ENCODE measurements at places on chromosomes 12 and 14.

GRCh38 chr12:58268069-58268468 is 326.7 kb downstream of the ATP23 start:
- no peak for DNase-seq
- H3K4me1 ChIP-seq = no peaks in the 10 kb centered on the region
- no peaks in the 10 kb centered on the region for H3K27me3 ChIP-seq

- no peaks in the 10 kb centered on the region for H3K36me3 ChIP-seq
- H3K27me3 ChIP-seq = no peaks in the 10 kb centered on the region
- H3K27ac ChIP-seq = no peak overlapping the region
- no peak for DNase-seq
Measured at GRCh38 chr14:52546318-52546670, 6.0 kb downstream of the TXNDC16 start.

DNA sequence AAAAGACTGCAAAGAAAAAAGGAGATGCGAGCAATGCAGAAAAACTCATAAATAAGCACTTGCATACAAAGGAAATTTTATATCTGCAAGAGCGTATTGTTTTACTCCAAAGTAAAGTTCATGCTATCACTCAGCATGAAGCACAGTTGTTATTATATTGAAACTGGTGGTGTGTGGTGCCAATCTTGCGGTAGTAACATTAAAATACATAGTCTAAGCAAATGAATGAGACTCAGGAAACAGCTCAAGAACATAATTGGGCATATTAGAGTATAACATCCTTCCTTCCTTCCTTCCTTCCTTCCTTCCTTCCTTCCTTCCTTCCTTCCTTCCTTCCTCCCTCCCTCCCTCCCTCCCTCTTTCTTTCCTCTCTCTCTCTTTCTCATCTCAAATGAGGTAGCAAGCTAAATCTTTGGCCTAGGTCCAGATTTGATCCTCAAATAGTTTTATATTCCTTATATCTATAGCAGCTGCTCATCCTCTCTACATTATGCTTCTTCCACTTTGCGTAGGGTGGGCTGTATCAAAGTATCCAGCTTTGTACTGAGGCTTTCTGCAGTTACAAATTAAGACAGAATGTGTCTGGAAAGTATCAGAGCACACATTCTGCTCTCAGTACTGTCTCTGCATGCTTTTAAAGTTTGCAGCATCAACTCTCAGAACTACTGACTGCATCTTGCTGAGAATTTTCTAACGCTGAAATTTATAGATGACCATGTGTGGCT is 718.3 kb downstream of the RERGL start:
- H3K27me3 ChIP-seq = peaks cover 2% of the 10 kb centered on the region
- H3K27ac ChIP-seq = no peak overlapping the region
- no peak for DNase-seq
- H3K36me3 ChIP-seq = no peaks in the 10 kb centered on the region

DNA sequence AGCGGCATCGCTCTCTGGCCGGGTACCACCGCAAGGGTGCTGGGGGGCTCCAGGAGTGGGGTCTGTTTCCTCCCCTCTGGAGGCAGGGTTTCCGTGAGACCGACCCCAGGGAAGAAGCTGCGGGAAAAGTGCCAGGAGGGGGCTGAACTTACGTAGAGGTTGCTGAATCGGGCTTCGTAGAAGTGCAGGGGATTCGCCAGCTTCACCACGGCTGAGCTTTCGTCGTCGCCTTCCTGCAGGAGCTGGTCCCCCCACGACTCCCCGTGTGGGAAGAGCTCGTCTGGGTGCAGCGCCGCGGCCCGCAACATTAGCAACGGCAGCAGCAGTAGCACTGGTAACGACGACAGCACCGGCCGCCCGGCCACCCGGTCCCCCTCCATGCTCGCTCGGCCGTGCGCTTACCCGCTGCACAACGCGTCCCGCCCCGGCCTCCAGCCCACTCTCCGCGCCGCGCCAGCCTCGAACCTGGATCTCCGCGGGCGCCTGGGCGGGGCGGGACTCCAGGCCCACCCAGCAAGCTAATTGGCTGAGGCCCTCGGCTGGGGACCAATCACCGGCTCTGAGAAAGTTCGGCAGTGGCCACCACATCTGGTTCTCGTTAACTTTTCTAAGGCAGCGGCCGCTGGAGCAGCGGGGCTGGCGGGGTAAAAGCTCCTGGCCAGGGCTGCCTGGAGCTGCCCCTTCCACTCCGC is at the start of gene NID2:
Gene NID2, minus strand, starts transcription at position 445 of the 692 bp plus-strand sequence. Its CDS starts 65 bp downstream, at position 380.
- H3K4me3 ChIP-seq = peak within 1 kb of the TSS; percentile 85
- H3K36me3 ChIP-seq = no peaks in the 10 kb centered on the region
- DNase-seq = peak; percentile 62
- H3K27ac ChIP-seq = no peak within 1 kb of the TSS

DNA sequence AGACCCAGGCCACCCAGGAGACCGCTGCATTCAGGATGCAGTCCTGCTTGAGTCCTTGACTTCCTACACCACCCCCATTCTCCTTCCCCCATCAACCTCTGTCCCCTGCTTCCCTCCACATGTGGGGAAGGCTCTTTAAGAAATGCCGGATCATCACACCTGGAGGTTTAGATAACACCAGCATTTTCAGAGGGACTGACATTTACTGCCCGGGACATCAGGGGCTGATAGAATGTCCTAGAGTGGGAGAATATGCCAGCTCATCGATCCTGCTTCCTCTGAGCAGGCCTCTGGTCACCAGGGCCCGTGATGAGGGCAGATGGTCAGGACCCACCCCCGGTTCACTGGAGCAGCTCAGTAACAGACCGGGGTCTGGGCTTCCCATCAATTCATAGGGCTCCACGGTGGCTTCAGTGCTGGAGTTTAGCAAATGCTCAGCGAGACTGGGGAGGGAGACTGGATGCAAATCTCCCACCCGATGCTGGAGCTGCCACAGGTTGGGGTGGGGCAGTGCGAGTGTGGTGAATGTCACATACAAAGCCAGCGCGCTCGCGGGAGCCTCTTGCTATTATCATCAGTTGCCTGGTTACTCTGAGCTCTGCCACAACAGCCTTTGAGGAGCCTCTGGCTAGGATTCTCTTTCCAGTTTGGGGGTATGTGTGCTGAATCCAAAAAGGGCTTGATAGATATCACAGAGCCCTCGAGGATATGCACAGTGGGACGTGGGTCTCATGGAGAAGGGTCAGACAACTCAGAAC is 111.6 kb downstream of the RBM19 start:
- H3K27ac ChIP-seq = peak overlapping the region; percentile 78
- peaks cover 45% of the 10 kb centered on the region for H3K4me1 ChIP-seq
- H3K4me3 ChIP-seq = no peak overlapping the region
- H3K27me3 ChIP-seq = peaks cover 10% of the 10 kb centered on the region

GRCh38 chr12:76470028-76470939 is 89.3 kb downstream of the OSBPL8 start:
- peaks cover 2% of the 10 kb centered on the region for H3K4me1 ChIP-seq
- no peaks in the 10 kb centered on the region for H3K36me3 ChIP-seq
- no peaks in the 10 kb centered on the region for H3K27me3 ChIP-seq

- peaks cover 21% of the 10 kb centered on the region for H3K4me1 ChIP-seq
- no peak for DNase-seq
- no peaks in the 10 kb centered on the region for H3K27me3 ChIP-seq
- no peak overlapping the region for H3K27ac ChIP-seq
- H3K4me3 ChIP-seq = no peak overlapping the region
- no peaks in the 10 kb centered on the region for H3K36me3 ChIP-seq
Measured at GRCh38 chr12:113290506-113290905, 44.4 kb downstream of the SLC8B1 start.

DNA sequence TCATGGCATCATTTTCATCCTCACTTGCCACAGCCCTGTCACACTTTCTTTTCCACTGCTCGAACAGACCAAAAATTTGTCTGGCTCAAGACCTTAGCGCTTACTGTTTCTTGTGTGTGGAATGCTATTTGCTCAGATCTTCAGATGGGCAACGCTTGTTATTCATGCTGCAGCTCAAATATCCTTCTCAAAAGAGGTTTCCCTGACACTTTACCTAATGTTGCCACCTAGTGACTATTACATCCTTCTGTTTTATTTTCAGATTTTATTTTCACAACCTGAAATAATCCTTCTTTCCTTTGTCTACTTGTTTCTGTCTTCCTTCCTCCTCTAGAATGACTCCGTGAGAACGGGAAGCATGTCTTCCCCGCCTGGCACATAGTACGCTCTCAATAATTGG is 5.6 kb downstream of the FBXO33 start:
- no peaks in the 10 kb centered on the region for H3K27me3 ChIP-seq
- H3K27ac ChIP-seq = no peak overlapping the region
- no peak overlapping the region for H3K4me3 ChIP-seq
- peaks cover 16% of the 10 kb centered on the region for H3K4me1 ChIP-seq
- no peaks in the 10 kb centered on the region for H3K36me3 ChIP-seq
- DNase-seq = no peak

GRCh38 chr12:104583301-104583700 is 126.6 kb downstream of the CHST11 start:
- H3K27ac ChIP-seq = no peak overlapping the region
- H3K36me3 ChIP-seq = no peaks in the 10 kb centered on the region
- H3K4me1 ChIP-seq = peaks cover 11% of the 10 kb centered on the region

DNA sequence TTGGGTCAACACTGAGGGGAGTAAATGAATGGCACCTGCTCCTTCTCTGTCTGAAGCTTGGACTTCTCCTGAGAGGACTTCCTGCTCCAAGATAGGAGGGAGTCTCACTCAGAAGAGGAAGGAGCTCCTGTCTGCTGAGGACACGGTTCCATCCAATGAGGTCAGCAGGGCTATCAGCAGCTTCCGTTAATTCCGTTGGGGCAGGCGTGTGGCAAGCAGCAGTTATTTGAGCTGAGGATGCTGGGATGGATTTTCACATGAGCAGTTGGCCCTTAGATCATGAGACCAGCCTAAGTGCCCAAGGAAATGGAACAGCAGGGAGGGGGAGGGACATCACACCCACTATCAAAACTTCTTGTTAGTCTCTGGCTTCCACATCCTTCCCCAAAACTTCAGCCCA is 159.0 kb upstream of the PZP start:
- no peaks in the 10 kb centered on the region for H3K27me3 ChIP-seq
- H3K36me3 ChIP-seq = no peaks in the 10 kb centered on the region
- H3K4me3 ChIP-seq = no peak overlapping the region
- DNase-seq = no peak

GRCh38 chr14:78245238-78245637 is 75.1 kb downstream of the NRXN3 start:
- no peak for DNase-seq
- H3K27me3 ChIP-seq = no peaks in the 10 kb centered on the region
- H3K4me1 ChIP-seq = peaks cover 3% of the 10 kb centered on the region
- no peaks in the 10 kb centered on the region for H3K36me3 ChIP-seq
- H3K27ac ChIP-seq = no peak overlapping the region
- H3K4me3 ChIP-seq = no peak overlapping the region

DNA sequence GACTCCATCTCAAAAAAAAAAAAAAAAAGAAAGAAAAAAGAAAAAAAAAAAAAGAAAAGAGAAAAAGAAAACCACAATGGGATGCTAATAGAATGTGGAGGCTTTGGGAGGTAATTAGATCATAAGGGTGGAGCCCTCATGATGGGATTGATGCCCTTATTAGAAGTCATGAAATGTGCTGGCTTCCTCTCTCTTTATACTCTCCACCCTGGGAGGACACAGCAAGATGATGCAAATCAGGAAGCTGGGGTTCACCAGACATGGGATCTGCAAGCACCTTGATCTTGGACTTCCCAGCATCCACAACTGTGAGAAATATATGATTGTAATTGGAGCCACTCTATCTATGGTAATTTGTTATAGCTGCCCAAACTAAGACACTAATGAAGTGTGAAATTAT is 13.4 kb upstream of the DRAM1 start:
- H3K27me3 ChIP-seq = peaks cover 4% of the 10 kb centered on the region
- H3K4me3 ChIP-seq = no peak overlapping the region
- DNase-seq = no peak
- H3K4me1 ChIP-seq = no peaks in the 10 kb centered on the region
- no peak overlapping the region for H3K27ac ChIP-seq

DNA sequence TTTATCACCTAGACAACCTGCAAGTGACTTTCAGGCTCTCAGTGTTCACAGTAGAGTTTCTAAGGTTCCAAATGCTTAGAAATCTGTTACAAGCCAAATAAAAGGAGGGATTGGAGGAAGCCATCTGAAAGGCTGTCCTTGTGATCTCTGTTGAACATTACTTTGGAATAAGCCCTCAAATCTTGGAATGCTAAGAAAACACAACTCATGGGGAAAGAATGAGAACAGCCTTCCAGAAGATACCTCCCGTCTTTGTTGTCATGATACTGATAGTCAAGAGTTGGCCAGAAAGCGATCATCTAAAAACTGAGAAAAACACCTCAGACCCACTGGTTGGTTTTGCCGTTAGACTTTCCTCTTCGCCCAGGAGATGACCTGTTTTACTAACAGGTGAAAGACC is 44.4 kb upstream of the KCNK13 start:
- no peak overlapping the region for H3K27ac ChIP-seq
- no peaks in the 10 kb centered on the region for H3K4me1 ChIP-seq
- no peak overlapping the region for H3K4me3 ChIP-seq

GRCh38 chr12:111361073-111361716 is 7.7 kb downstream of the PHETA1 start:
- peak overlapping the region; percentile 70 for H3K4me3 ChIP-seq
- H3K36me3 ChIP-seq = no peaks in the 10 kb centered on the region
- no peak for DNase-seq
- H3K27ac ChIP-seq = peak overlapping the region; percentile 43
- H3K27me3 ChIP-seq = peaks cover 20% of the 10 kb centered on the region

DNA sequence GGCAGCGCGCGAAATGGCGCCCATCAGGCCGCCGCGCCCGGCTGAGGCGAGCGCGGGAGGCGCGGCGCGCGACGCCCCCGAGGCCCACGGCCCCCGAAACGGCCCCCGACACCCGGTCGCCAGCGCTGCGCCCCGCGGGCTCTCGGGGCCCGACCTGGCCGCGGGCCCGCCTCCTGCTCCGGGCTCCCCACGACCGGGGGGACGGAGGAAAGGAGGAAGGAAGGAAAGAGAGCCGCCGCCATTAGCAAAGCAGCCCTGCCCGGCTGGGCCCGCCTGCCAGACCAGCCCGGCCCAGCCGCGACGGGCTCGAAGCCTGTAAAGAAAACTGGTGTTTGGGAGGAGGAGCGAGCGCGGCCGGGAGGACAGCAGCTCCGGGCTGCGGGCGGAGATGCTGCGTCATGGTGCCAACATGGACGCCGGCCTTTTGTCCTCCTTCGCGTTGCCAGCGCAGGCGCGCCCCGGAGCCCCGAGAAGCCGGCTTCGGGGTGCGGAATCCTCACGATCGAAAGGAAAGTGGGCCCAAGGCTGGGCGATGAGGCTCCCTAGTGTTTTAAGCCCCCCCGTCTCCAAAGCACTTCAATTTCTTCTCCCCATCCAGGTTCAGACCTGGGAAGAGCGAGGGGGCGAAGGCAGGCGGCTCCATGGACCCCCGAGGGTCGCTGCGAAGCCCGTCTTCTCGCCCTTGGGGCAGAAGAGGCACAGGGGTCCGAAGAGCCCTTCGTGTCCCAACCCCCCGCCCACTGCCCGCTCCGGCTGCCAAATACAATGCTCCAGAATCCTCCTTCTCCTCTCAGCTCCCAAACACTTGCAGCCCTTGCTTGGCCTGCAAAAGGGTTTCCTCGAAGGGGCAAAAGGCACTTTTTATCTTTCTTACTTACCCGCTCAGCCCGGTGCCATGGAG is 2.9 kb upstream of the SETD1B start:
- peak; percentile 70 for DNase-seq
- peaks cover 46% of the 10 kb centered on the region for H3K27me3 ChIP-seq
- H3K4me1 ChIP-seq = peaks cover 15% of the 10 kb centered on the region
- H3K4me3 ChIP-seq = peak overlapping the region; percentile 98

Data from glutamatergic neuron (in vitro differentiated cells).